Inflammatory macrophage treated with lipopolysaccharide for 4 hours (primary cell): ENCODE measurements at places on chromosomes 2 and 18.
A peak's percentile ranks its signal among the peaks of the same experiment; 100 is the strongest.

GRCh38 chr2:78768016-78768415, 257.5 kb upstream of the REG3G start:
- no peak for DNase-seq

DNA sequence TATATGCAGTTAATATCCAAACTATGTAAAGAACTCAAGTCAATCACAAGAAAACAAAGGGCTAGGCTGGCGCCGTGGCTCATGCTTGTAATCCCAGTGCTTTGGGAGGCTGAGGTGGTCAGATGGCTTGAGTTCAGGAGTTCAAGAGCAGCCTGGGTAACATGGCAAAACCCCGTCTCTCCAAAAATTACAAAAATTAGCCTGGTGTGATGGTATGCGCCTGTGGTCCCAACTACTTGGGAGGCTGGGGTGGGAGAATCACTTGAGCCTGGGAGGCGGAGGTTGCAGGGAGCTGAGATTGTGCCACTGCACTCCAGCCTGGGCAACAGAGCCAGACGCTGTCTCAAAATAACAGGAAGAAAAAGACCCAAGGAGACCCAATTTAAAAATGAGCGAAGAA, 91.9 kb upstream of the ALKAL2 start:
- DNase-seq: no peak

DNA sequence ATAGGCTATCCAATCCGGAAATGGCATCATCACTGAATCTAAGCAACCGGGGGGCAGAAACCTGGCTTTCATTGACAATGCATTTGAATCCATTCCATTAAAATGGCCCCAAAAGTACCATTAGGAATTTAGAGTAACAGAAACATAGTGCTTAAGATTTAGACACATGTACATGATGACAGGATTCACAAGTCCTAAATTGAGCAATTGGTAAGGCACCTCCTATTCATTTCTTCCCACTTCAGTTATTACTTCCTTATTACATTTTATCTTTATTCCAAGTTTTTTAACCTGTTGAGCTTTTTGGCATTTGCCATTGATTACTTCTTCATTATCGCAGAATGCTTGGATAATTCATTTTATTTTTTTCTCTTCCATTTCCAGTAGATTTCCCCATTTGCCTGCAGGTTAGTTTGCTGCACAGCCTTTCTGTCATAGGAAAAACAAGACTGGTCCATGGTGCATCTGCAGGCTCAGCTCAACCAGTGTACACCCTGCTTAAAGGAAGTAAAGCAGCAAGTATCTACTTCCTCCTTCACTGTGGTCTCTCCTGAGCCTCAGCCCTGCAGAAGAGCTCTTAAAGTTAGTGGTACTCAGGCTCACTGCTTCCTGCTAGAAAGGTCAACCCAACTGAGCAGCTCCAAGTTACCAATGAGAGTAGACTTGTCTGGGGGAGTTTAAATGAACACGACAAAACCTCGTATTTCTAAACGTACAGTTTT, 89.2 kb downstream of the DOCK10 start:
- peak; percentile 74 for DNase-seq

GRCh38 chr2:22274661-22275060, 1110.3 kb upstream of the KLHL29 start:
- DNase-seq: no peak

DNA sequence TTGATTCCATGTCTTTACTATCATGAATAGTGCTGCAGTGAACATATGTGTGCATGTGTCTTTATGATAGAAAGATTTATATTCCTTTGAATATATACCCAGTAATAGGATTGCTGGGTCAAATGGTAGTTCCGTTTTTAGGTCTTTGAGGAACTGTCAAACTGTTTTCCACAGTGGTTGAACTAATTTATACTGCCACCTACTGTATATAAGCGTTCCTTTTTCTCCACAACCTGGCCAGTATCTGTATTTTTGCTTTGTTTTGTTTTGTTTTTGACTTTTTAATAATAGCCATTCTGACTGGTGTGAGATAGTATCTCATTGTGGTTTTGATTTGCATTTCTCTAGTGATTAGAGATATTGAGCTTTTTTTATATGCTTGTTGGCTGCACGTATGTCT, 641.6 kb downstream of the SUCLG1 start:
- peak; percentile 7 for DNase-seq

DNA sequence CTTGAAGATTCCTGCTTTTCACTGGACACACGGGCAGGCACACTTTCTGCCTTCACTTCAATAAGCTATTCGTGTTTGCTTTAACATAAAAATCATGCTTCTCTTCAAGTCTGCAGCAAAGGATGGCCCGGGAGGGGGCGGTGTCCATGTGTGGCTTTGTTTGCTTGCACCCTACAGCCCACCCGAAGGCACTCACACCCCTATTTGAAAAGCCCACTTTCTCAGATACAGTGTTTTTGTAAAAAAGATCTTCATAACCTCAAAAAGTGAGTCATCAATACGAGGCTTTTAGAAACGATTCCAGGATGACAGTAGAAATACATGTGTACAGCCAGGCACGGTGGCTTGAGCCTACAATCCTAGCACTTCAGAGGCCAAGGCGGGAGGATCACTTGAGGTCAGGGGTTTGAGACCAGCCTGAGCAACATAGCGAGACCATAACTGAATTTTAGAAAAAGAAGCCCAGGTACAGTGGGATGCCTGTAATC, 36.5 kb upstream of the HPCAL1 start:
- DNase-seq: no peak

GRCh38 chr2:196955036-196955435, 28.5 kb upstream of the PGAP1 start:
- no peak for DNase-seq

GRCh38 chr2:235515364-235515742, 21.5 kb downstream of the AGAP1 start:
- no peak for DNase-seq

GRCh38 chr2:120675460-120676130, 60.1 kb upstream of the GLI2 start:
- DNase-seq: peak; percentile 37

DNA sequence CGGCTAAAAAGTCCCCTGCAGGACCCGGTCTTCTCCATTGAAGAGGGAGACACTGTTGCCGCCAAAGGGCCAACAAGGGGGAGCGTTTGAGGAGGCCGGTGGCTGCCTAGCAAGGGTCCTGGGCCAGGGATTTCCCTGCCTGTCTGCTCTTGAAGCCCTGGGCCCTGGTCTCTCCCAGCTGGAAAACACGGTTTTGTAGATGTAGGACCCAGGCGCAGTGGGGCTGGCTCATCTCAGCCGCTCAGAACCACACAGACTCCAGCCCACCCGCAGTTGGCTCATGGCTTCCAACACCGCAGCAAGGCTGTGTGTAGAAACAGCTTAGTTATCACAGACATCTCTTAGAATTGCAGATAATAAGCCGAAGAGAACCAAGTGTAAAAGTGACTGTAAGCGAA, 57.1 kb upstream of the TWIST2 start:
- no peak for DNase-seq

DNA sequence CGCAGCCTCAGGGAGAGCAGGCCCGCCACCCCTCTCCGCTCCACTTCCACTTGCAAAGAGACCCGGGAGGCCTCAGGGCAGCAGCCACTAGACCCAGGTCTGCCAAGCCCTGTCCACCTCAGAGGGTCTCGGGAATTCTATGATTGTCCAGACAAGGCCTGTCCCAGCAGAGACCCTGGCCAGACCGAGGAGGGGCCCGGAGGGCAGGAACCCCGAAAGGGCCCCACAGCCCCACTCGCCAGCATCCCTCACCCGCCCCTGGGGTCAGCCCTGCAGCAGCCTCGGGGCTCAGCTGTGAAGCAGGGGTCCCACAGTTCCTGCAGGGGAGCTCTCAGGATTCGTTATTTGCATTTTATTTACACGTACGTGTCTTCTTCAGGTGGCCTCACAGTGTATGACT, 269.5 kb downstream of the EIPR1 start:
- DNase-seq: no peak

GRCh38 chr2:239113171-239113570, 265.3 kb downstream of the TWIST2 start:
- no peak for DNase-seq

DNA sequence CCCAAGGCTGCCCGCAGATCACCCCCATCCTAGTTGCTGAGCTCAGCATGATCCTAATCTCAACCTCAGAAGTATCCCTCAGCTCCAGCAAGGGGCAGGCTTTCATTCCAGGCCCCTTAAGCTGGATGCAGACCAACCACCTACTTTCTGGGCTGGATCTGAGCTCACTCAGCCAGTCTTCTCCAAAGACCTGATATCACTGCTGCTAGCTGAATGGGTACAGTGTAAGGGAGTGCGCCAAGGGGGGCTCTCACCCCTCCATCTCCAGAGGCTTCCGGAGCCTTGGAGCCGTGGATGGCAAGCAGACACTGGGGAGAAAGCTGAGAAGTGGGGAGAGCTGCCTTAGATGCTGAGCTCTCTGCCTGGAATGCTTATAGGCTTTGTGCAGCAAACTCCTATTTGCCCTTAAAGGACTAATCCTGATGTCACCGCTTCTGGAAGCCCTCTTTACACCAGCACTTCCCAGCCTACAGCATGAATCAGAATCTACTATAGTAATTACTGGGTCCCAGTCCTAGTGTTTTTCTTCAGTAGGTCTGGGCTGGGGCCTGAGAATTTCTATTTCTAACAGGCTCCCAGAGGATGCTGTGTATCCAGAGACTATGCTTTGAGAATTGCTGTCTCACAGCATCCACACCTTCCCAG, 31.0 kb downstream of the GYPC start:
- DNase-seq: no peak

GRCh38 chr18:77038182-77038858, 94.3 kb downstream of the MBP start:
- DNase-seq: no peak

DNA sequence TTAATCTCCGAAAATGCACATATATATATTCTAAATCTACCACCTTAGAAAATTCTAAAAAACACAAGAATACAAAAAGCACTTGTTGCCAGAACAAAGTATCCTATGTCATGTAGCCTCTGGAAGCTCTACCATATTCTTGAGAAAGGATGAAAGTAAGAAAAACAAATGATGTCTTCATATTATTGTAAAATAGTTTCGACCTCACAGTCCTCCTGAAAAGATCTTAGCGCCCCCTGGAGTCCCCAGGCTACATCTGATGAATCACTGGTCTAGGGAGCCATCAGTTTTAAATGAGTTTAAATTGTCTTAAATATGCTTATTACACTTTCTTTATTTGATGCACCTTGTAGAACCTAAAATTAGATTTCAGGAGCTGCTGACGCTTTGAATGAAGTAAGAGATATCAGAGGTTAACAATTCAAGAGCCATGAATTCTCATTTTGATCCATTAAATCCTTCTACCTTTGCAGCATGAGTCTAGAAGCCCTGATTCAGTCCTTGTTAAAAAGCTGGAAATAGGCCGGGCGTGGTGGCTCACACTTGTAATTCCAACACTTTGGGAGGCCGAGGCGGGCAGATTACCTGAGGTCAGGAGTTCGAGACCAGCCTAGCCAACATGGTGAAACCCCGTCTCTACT, 138.8 kb downstream of the MCFD2 start:
- DNase-seq: peak; percentile 72

DNA sequence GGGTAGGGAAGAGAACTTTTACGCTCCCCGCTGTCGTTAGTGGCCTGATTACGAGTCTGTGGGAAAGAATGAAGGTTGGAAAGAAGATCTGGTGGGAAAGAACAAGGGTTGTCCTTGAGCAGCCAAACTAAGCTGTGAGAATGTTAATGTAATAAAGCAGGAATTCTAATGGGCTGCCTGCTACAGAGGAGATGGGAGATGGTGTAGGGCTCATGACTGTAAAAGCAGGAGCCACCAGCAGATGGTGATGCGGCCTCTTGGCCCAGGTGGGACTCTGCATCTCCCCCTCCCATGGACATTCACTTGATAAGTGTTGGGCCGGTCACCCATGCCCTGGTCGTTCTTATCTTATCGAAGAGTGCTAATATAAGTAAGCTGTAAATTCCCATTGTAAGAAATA, 150.0 kb downstream of the NEDD4L start:
- no peak for DNase-seq

DNA sequence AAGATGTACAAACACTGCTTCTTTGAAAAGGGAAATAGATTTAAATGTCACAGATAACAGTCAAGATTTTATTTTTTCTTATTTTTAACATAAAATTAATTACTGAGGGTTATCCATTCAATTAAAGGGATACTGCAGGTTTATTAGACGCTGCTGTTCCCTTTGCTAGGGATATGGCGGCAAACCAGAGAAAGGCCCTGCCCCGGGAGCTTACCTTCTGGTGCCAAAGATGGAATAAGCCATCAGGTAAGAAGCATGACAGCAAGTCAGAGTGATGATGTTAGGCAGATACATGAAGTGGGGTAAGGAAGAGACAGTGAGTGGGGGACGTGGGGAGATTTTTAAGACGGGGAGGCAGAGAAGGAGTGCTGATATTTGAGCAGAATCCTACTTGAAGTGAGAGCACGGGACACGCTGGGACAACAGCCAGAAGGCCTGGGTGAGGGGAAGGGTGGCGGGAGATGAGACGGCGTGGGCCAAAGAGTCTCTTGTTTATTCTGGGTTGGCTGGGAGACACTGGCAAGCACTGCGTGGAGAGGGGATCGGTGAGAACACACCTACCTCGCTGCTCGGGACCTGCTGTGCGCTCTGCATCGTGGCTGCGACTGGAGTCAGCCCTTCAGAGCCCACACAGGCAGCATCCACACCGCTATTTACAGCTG, 250.5 kb upstream of the TMEM200C start:
- DNase-seq: no peak

DNA sequence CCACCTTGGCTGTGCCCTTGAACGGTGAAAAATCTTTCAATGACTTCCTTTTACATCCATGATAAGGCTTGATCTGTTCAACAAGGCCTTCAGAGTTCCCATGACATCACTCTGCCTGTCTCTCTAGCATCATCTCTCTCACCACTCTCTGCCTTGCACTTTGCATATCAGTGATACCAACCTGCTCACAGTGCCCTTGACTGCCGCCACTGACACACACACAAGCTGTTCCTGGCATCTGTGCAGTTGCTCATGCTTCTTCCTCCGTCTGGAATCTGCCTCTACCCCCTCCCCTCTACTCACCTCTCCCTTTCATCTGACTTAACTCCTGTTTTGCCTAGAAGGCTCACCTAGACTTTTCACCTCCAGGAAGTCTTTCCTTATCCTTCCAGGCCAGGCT, 79.1 kb upstream of the SEC11C start:
- no peak for DNase-seq

GRCh38 chr2:88199912-88200682, 30.0 kb downstream of the THNSL2 start:
- peak; percentile 51 for DNase-seq
